Stimulated activated CD4-positive, alpha-beta T cell treated with anti-CD3 and anti-CD28 coated beads, TNF-alpha, amount 100 ng/mL, for 4 hours (primary cell): ENCODE measurements at places on chromosomes 5 and 9.
A peak's percentile ranks its signal among the peaks of the same experiment; 100 is the strongest.

GRCh38 chr5:177327539-177328522, 16.1 kb upstream of the MXD3 start:
- DNase-seq, result no peak

DNA sequence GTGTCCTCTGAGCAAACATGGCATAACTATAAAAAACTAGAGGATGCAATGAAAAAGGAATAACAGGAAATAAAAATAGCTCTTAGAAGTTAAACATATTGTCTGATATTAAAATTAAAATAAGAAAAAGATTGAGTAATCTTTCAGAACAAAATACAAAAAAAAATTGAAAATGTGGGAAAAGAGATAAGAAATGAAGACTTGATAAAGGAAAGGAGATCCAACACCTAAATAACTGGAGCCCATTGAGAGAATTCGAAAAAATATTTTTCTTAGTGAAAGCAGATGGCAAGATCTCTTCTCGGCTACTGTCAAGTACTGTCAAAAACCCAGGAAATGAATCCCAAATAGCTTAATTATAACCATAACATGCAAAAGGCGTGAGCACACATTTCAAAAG, 24.9 kb downstream of the LIFR start:
- no peak for DNase-seq

DNA sequence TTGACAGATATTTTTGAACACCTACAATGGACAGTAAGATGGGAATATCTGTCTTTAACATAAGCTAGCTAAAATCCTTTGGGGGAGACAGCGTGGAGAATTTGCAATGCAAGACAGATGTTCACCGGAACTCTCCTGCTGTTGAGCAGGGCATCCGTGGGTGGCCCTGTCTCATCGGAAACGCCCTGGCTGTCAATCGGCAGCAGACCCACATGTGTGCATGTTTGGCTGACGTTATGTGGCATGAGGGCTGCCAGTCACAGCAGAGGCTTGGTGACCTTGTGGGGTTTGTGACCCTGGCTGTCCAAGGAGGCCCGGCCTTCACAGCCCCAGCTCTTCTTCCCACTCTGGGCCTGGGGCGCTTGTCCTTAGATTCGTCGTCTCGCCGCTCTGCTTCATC, 129.7 kb upstream of the OTULINL start:
- DNase-seq, result no peak

DNA sequence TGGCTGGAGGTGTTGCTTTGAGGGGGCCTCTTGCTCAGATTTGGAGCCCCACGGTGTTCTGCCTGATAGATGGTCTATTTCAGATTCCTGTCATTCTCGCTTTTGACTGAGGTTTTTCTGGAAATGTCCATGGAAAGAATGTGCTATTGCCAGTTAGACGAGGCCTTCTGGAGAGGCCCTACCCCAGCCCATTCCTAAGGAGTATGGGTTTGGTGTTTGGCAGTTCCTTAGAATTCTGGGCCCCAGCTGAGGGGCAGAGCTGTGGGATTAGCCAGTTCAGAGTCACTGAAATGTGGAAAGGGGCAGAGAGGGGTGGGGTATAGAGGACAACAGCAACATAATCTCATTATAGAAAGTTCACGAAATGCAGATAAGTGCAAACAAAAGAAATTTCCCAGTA, 50.5 kb downstream of the GALNT10 start:
- DNase-seq, result no peak

GRCh38 chr5:75412111-75412990, 75.3 kb downstream of the HMGCR start:
- DNase-seq, result no peak

- DNase-seq, result no peak
Measured at GRCh38 chr9:123926941-123927340, 3.0 kb downstream of the DENND1A start.

- DNase-seq, result no peak
Measured at GRCh38 chr5:168261227-168261571, 30.2 kb upstream of the WWC1 start.

- no peak for DNase-seq
Measured at GRCh38 chr9:9615086-9615485, 997.7 kb downstream of the PTPRD start.

- no peak for DNase-seq
Measured at GRCh38 chr5:79509244-79509885, 4.6 kb downstream of the HOMER1 start.

- no peak for DNase-seq
Measured at GRCh38 chr5:4001004-4001403, 405.4 kb downstream of the IRX1 start.

DNA sequence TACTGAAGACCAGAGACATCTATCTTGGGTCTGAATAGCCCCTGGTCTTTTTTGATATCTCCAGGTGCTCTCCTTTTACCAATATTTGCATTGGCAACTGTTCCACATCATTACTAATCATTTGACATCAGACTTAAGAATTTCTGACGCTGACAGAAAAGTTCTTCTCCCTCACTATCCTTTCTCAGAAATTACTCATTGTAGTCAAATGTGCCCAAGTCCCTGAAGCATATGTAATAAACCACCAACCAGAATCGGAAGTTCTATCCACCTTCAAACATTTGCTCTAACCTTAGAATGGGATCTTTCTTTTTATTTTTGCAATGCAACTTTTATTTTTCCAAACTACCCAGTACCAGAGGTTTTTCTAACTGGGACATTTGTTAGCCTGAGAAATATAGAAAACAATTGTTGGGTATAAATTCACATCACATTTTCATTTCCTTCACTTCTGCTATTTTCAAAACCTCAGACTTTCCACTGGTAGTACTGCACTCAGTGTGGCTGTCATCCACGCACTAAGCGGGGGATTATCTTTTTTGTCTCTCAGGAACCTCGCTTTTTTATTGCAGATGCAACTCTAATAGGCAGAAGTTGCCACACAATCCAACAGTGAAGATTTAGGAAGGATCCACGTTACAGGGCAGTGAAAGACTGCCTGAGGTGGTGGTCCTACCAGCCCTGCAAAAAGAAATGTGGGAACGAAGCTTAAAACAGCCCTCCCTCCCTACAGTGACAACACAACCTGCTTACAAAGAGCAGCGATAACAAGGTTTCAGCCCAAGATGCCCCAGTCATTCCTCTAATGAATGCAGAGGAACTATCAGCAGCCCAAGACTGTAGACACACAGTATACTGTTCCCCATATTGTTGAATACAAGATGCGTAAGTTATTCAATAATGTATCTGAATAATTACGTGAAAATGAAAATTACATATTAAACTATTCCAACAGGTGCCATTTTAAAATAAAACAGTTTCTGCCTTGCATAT, 201.2 kb downstream of the EBF1 start:
- no peak for DNase-seq

- DNase-seq, result no peak
Measured at GRCh38 chr5:130801963-130802362, 363.1 kb downstream of the HINT1 start.

GRCh38 chr9:272251-273213, 57.9 kb downstream of the DOCK8 start:
- peak; percentile 53 for DNase-seq

- DNase-seq, result no peak
Measured at GRCh38 chr5:115842952-115843351, 1.2 kb downstream of the AP3S1 start.

GRCh38 chr9:4553951-4554381, 63.7 kb downstream of the SLC1A1 start:
- DNase-seq, result no peak

DNA sequence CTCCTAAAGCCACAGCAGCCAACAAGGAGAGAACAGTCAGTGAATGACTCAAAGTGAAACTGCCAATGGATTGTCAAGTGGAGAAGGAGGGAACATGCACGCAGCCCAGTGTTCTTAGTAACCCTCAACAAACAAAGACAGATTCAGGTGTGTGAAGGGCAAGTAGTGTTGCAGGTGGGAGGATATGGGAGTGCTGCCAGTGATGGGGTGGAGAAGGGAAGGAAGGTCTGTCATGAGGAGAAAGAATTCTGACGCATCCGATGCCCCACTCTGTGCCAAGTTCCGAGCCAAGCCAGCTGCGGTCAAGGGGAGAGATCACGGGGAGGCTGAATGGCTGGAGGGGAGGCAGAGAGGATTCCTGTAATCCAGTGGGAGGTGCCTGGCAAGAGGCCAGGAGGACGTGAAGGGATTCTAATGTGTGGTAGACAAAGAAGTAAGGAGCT, 56.5 kb downstream of the CAST start:
- DNase-seq, result no peak

- DNase-seq, result no peak
Measured at GRCh38 chr5:72478276-72478675, 28.9 kb downstream of the ZNF366 start.

- no peak for DNase-seq
Measured at GRCh38 chr5:149133795-149134777, 7.2 kb upstream of the ABLIM3 start.

DNA sequence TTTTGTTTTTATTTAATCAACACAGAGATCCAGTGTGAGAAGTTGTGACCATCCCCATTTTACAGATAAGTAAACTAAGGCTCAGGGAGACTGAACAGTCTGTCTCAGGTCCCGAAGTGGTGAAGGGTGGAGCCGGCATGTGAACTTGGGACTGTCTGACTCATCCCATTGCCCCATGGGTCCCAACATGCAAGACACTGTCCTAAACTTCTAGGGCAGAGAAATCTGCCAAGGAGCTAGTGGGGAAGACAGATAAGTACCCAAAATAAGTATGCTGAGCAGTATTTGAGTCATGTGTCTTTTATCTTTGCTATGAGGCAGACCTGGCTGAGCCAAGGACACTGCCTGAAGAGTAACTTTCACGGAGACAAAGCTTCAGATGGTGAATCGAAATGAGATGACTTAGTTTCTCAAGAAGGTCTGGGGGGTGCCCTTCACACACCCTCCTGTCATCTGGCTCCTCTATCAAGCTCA, 64.3 kb upstream of the SLC25A51 start:
- DNase-seq, result no peak

- no peak for DNase-seq
Measured at GRCh38 chr5:126137891-126138280, 285.3 kb upstream of the GRAMD2B start.

GRCh38 chr9:127877566-127877998, at the start of gene AK1:
Gene AK1, minus strand, starts transcription at chr9:127877675. Its CDS starts 3,058 bp downstream, at chr9:127874617.
- no peak for DNase-seq

DNA sequence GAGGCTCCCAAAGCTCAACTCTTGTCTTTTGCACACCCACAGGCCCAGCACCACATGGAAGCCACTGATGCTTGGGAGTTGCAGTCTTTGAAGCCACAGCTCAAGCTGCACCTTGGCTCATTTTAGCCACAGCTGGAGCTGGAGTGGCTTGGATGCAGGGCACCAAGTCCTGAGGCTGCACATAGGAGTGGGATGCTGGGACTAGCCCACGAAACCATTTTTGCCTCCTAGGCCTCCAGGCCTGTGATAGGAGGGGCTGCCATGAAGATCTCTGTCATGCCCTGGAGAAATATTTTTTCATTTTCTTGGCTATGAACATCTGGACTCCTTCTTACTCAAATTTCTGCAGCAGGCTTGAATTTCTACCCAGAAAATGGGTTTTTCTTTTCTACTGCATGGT, 438.5 kb upstream of the TNC start:
- no peak for DNase-seq

DNA sequence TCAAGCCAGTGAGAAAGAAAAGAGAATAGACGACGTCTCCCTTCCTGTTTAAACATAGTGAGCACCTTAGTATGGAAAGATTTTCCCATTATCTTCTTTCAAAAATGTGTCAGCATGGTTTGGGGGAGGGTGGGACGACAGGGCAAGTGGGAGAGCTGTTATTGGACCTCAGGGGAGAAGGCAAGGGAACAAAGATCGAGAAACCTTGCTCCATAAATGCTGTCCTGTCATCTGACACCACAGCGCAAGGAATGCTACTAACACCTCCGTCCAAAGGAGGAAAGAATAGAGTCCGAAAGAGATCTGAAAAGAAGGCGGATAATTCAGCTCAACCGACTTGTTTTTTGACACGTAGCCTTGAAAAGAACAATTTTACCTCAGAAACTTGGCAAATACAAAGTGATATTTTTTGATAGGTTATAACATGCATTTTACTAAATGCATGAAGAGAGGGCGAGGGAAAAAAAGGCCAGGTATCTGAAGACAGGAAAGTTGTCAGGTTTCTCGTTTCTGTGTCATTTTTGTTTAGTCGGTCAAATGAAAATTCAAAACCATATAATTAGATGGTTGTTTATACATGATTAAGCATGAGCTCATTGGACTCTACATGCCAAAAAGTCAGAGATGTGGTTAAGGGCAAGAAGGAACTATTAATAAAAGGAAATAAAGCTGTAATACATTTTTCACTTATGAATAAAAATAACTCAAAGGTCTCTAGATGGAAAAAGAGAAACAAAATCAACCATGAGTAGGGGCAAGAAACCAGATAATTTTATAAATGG, 155.7 kb downstream of the GLIS3 start:
- DNase-seq, result no peak

DNA sequence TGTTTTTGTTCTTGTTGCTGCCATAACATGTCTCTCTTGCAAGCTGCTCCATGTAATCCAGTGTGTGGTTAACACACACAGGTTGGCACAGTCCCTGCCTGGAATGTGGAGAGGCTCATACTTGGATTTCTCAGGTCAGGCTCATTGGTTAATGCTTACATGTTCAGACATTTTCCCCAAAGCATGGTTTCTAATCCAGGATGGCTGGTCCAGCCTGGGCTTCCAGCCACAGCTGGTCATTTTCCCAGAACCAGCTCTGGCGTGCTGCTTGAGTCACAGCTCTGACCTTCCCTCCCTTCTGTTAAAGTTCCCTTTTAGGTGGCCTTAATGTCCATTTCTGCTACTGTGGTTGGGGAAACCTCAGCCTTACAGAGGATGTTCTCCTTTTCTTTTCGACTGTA, 294.3 kb downstream of the TAF11L14 start:
- no peak for DNase-seq

DNA sequence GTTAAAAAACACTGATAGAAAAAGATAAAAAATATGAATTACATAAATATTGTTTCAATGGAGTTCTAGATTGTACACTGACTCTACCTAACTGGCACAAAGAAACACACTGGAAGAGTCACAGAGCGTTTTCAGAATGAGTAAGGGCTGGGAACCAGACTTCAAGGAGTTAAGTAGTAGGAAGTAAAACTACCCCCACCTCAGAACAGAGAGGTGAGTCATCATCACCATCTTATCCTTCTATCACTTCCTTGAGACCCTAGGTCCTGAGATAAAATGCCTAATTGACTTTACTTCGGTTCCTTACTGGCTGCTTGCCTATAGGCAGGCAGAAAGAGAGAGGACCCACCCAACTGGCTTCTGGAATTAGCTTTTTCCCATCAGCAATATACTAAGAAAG, 79.7 kb downstream of the ELAVL2 start:
- no peak for DNase-seq

DNA sequence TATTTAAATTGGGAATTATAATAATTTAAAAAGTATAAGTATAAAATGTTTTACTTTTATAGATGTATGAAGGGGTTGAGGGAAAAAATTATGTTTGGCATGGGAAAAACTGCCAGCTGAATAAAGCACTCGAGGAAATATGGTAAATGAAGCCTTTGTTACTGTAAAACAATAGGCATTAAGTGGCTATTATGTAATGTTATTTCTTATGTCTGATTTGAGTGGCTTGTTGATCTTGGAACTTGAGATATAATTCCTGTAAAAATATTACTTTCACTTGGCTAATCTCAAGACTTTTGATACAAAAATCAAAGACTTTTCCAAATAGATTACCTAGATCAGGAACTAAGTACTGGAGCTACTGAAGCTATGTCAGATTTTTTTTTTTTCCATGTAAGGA, 182.9 kb downstream of the CD180 start:
- DNase-seq, result no peak

GRCh38 chr9:70428781-70429180, 14.3 kb upstream of the KLF9 start:
- DNase-seq, result no peak

- no peak for DNase-seq
Measured at GRCh38 chr5:144583541-144584449, 413.1 kb downstream of the KCTD16 start.

- peak; percentile 88 for DNase-seq
Measured at GRCh38 chr9:133144142-133144903, 19.4 kb downstream of the GBGT1 start.
